GM12878 (cell line): ENCODE measurements at places on chromosomes 4 and X. TPM values are rescaled to one million over a fixed set of nuclear protein-coding genes. Genes with fewer than 3 reads are reported as not detected.

GC gene
- total RNA-seq, result 1.2 and 2.3 TPM in 2 replicates

DNA sequence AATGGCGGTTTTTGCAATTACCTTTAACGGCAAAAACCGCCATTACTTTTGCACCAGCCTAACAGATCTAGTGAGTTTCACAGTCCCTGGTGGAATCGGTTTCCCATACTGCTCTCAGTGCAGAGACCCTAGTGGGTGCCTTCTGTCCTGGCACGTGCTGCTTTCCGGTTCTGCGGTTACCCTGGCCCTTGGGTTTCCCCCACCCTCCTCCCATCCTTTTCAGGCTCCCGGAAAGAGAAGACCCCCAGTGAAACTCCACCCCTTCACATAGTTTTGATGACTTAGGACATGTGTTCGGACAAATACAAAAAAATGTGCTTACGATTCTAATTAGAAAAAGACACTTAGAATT lies 36.9 kb downstream of the NLGN3 start:
- no peaks in the 10 kb centered on the region; the same call in 1 of the 2 replicates for H3K36me3 ChIP-seq
- H3K27me3 ChIP-seq, result no peaks in the 10 kb centered on the region
- DNase-seq, result no peak
- peak overlapping the region; percentile 54 for H3K4me3 ChIP-seq
- H3K27ac ChIP-seq, result peak overlapping the region; percentile 93

- no peaks in the 10 kb centered on the region for H3K4me1 ChIP-seq
- no peaks in the 10 kb centered on the region for H3K27me3 ChIP-seq
- no peaks in the 10 kb centered on the region for H3K36me3 ChIP-seq
- H3K4me3 ChIP-seq, result no peak overlapping the region
- no peak overlapping the region for H3K27ac ChIP-seq
- DNase-seq, result no peak
These were observed 70.0 kb upstream of the FRG1 start for GRCh38 chr4:189870511-189871234.

DNA sequence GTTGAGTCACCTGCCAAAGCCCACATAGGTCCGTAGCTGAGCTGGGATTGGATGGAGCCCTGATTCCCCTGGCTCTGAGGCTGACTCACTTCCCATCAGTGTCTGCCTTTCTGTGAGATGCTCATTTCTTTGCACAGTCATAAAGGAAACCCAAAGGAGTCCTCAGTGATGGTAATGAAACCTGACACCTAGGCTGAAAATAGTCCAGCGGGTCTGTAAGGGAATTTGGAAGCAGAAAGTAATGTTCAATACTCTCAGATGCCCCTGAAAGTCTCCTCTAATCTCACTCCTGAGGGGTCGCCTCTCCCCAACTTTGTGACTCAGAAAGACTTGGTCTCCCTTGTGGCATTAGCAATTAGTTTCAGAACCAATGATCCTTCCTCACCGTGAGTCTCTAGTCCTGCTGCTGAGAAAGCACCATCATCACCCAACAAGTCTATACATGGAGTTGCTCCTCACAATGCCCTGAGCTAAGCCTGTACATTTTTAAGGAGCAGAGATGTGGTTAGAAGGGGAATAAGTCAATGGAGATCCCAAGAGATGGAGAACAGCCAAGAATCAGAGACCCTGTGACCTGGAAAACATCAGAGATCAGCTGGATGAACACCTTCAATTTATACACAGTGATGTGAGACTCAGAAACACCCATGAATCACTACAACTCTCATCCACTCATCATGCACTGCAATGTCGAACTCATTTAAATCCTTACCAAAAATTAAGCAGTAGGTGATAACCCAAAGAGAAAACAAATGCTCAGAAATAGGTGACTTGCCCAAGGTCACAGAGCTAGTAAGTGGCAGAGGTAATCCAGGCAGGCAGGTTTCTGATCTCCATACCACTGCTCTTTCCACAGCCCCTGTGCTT lies 219.0 kb upstream of the CPEB2 start:
- no peak overlapping the region for H3K27ac ChIP-seq
- H3K27me3 ChIP-seq, result no peaks in the 10 kb centered on the region
- no peak overlapping the region for H3K4me3 ChIP-seq
- peak; percentile 48 for DNase-seq
